ENCODE measurements at places on chromosomes 3 and 15. TPM values are rescaled to one million over a fixed set of nuclear protein-coding genes. Genes with fewer than 3 reads are reported as not detected.
A peak's percentile ranks its signal among the peaks of the same experiment; 100 is the strongest.

- DNase-seq: peak; percentile 88
These were observed 30.6 kb downstream of the CMTM7 start for GRCh38 chr3:32421991-32422859.

GRCh38 chr3:116561529-116561928, 116.2 kb upstream of the LSAMP start:
- DNase-seq: no peak

- DNase-seq: no peak
These were observed 6.3 kb downstream of the CCNB2 start for GRCh38 chr15:59111251-59111650.

DNA sequence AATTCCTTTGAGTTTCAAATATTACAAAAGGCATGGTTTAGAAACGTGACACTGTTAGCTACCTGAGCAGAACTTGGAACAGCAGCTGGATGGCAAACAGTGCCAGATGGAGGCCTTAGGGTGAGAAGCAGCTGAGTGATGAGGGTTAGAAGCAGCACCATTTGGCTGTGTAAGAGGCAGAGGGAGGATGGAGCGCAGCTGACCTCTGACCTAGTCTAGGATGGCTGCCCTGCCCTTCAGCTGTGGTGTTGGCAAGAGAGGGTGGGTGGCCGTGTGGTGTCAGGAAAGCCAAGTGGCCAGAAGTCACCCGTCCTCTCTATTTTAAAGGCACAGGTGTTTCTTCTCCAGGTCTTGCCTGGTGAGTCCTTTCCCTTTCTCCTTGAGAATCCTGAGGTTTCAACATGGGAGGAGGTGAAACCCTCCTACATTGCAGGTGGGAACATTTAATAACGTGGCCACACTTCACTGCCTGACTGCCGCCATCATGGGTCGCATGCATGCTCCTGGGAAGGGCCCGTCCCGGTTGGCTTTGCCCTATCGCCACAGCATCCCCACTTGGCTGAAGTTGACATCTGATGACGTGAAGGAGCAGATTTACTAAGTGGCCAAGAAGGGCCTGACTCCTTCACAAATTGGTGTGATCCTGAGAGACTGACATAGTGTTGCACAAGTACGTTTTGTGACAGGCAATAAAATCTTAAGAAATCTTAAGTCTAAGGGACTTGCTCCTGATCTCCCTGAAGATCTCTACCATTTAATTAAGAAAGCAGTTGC, 17.6 kb downstream of the BCL2L10 start:
- DNase-seq: no peak

DNA sequence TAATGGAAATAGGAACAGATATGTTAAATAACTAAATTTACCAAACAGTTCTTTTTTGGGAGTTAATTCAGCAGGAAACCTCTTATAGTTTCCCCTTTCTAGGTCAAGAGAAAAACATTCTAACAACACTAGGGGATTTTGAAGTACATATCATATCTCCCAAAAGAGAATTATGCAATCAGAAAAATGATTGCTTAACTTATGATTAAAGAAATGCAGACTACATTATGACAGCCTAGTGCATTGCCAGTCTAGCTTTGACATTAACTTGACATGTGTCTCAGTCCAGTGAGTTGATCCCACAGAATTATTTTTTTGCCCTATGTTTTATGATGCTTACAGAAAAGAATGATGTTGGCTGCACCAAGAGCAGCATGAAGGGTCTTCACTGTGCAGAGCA, 31.7 kb upstream of the NPHP3 start:
- no peak for DNase-seq

DNA sequence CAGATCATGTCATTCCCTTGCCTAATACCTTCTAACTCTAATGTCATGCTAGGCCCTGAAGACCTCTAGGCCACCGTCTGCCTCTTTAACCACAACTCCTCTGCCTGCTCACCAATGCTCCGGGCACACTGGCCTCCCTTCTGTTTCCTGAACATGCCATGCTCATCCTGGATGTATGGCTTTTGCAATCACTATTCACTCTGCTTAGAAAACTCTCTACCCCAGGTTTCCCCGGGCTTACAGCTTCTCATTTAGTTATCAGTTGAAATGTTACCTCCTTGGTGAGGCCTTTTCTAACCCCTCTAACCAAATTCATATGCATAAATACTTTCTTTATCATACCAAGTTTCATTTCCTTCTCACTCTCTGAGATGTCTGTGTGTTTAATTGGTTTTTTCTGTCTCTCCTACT, 727.8 kb upstream of the CFAP20DC start:
- DNase-seq: no peak

GRCh38 chr3:153215966-153216365, 53.9 kb downstream of the RAP2B start:
- no peak for DNase-seq

DNA sequence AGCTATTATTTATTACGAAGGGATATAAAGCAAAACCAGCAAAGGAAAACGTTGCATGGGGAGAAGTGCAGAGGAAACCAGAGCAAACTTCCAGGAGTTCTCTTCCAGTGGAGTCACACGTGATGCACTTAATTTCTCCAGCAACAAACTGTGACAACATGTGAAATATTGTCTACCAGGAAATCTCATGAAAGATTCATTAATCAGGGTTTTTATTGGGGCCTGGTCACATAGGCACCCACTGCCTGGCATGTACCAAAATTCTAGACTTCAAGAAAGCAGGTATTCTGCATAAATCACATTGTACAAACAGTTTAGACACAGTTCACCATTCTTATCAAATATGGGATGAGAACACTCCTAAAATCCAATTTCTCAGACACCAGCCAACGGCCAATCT, 5.4 kb upstream of the TFG start:
- no peak for DNase-seq

DNA sequence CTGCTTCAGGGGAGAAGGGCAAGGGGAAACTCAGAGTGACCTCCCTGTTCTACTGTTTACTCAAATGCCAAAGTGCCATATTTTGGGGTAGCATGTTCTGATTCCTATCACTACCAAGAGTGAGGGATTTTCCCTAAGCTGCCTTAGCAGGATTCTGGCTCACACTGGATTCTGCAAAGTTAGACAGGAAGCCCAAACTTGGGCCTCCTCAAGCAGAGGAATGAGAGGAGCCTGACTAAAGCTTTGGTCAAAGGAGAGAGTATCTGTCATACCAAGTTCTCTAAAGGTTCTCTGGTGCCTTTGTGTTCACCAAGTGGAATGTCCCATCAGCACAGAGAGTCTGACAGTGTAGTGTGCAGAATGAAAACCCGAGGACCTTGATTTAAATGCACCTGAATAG, 8.8 kb upstream of the RARB start:
- no peak for DNase-seq

DNA sequence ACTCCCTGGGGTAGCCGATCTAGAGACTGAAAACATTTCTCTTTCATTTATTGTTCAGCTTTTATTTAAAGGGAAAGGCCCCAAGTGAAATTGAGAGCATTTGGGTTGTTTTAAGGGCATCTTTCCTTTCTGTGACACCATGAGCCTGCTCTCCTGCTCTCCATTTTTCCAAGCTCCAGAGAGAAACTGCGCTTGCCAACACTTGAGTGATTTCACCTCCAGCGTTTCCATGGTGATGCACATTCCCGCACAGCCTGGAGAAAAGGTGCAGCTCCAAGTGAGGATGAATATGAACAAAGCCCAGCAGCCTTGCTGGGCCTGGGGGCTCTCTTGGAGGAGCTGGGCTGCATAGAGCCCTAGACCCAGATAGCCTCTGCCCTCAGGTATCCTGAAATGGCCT, 159.2 kb upstream of the PPP2R3A start:
- DNase-seq: no peak

DNA sequence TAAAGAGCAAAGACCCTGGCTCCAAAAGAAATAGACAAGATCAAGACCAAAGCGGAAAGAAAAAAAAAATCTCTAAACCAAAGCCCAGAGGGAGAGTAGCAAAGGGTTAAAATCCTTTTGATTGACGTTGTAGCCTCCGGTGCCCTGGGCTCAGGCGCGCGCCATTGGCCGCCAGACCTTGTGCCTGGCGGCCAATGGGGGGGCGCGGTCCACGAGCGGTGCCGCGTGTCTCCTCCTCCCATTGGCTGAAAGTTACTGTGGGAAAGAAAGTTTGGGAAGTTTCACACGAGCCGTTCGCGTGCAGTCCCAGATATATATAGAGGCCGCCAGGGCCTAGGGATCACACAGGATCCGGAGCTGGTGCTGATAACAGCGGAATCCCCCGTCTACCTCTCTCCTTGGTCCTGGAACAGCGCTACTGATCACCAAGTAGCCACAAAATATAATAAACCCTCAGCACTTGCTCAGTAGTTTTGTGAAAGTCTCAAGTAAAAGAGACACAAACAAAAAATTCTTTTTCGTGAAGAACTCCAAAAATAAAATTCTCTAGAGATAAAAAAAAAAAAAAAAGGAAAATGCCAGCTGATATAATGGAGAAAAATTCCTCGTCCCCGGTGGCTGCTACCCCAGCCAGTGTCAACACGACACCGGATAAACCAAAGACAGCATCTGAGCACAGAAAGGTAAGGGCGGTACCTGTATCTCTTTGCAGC, at the start of gene HES1:
Gene HES1 (plus strand): TSS at position 343 of the 713 bp plus-strand sequence. CDS start 233 bp downstream, at position 576.
- DNase-seq: no peak

GRCh38 chr15:47586653-47587224, 130.6 kb upstream of the SEMA6D start:
- DNase-seq: no peak

- no peak for DNase-seq
These were observed 602.6 kb downstream of the PYDC2 start for GRCh38 chr3:192063570-192063969.

DNA sequence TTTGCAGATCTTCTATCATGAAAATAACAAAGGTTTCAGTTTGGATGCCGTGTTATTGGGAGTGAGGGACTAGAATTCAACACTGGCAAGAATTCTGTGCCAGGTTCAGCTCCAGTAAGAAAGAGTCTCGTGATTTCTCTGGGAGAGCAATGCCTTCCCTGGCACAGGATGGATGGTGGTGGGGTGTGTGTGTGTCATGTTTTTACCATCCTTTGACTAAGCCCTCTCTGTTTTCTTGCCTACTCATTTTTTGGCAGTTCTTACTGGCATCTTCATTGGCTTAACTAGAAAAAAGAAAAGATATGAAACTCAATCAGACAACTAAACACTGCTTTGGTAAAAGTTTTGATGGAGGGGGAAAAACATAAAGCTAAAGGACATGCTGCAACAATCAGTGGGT, 86.6 kb downstream of the FMN1 start:
- no peak for DNase-seq

GRCh38 chr3:18489939-18490338, 64.8 kb upstream of the SATB1 start:
- DNase-seq: no peak

GRCh38 chr3:58336135-58336882, 3.6 kb downstream of the PXK start:
- DNase-seq: no peak

DNA sequence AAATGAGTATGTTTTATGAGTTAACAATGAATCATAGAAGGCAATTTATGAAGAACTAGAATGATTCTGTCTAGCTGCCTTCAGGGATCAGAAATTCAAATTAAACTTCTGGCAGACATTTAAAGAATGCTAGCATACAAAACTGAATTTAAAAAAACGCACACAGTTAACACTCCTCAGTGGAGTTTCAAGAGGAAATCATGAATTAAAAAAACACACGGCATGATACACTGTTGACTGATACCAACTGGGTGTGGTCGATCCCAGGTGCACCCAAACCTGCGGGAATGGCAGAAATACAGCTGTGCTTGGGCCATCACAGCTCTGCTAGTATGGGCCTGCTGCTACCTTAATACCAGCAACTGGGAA, 526.0 kb downstream of the FOXP1 start:
- no peak for DNase-seq

- DNase-seq: no peak
These were observed 125.0 kb upstream of the LIPC start for GRCh38 chr15:58306591-58307312.

DNA sequence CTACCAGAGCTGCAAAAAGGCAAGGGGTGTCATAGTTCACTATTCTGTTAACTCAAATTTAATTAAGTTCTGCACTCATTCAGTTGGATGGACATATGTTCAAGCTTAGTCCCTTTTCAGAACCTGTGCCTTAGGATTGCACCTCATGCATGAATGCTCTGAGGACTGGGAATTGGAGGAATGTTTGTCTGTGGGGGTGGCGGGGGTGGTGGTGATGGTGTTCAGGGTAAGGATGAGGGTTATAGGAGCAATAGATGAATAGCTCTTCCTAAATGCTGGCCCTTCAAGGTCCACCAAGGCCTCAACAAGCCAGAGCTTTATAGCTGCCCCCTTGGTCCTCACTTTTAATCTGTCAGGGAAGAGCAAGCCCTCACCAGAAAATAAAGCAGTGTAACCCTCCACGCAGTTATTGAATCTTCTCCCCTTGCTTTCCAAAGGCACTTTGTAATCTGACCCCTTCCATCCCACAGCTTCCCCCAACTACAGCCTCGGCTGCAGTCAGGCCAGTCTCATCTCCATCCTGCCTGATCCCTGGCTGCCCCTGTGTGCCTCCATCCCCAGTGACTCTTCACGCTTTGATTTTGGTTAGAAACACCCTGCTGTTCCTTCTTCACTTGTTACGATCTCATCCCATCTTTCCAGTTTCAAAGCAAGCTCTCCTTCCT, 221.6 kb upstream of the LMCD1 start:
- DNase-seq: no peak

DNA sequence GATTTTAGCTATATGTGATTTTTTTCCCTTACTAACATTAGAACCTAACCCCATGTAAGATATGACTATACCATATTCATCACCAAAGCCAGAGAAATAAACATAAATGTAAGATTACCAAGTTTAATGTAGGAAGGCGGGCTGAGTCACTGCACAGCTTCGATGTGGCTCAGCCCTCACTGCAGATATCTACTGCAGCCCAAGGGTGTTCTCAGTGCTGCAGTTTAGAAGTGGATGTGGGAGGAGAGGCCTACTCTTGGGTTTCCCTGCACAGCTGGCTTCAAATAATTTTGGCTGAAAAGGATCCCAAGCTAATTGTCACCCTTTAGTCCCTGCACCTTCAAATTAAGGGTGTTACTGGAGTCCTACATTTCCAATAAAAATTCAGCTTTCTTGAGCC, 9.3 kb downstream of the ARPP19 start:
- no peak for DNase-seq

DNA sequence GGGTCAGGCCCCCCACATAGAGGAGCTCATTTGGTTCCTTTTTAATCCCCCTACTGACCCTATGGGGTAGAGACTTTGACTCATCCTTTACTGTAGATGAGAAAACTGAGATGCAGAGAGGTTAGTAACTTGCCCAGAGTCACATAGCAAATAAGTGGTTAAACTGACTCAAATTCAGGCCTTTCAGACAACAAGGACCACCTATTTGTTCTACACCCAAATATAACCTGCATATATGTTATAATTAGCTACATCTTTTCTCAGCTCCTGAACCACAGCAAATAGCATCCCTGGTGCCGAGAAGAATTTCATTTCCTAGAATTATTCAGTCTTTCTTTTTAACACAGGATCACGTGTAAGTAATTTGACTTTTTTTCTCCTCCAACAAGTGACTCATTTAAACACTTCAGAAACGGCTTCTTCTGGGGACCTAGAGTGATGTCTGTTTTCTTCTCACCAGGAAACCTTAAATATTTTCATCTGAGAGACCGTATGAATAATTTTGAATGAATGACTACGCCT, 57.4 kb downstream of the MGLL start:
- no peak for DNase-seq

FOXB1 gene
- total RNA-seq: not detected

TM4SF18 gene
- 1.4 TPM for total RNA-seq

ECE2 gene
- total RNA-seq: not detected

MCTP2 gene
- 7.5 TPM for total RNA-seq

CLDN16 gene
- 29.7 TPM for total RNA-seq

HTR3E gene
- total RNA-seq: not detected

Data from epithelial cell of proximal tubule (primary cell).